ENCODE measurements at places on chromosomes 1 and 21.
A peak's percentile ranks its signal among the peaks of the same experiment; 100 is the strongest.

- no peak for DNase-seq
Observed at GRCh38 chr21:25944082-25944481, 209.3 kb downstream of the GABPA start.

DNA sequence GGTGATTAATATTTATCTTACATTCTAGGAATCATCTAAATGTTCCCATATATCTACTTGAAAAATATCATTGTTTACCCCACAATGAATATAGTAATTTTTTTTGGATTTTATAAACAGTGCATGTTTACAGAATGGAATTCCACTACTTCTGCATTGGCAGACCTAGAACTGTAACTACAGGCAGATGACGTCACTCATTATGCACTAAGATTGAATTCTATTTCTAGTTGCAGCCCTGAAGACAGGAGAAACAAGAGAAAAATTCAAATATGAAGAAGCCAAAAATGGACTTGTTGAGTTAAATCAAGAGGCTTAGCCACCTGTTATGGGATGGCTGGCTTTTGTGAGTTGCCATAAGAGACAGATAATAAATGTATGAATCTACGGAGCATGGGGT, 364.7 kb downstream of the PCP4 start:
- no peak for DNase-seq

DNA sequence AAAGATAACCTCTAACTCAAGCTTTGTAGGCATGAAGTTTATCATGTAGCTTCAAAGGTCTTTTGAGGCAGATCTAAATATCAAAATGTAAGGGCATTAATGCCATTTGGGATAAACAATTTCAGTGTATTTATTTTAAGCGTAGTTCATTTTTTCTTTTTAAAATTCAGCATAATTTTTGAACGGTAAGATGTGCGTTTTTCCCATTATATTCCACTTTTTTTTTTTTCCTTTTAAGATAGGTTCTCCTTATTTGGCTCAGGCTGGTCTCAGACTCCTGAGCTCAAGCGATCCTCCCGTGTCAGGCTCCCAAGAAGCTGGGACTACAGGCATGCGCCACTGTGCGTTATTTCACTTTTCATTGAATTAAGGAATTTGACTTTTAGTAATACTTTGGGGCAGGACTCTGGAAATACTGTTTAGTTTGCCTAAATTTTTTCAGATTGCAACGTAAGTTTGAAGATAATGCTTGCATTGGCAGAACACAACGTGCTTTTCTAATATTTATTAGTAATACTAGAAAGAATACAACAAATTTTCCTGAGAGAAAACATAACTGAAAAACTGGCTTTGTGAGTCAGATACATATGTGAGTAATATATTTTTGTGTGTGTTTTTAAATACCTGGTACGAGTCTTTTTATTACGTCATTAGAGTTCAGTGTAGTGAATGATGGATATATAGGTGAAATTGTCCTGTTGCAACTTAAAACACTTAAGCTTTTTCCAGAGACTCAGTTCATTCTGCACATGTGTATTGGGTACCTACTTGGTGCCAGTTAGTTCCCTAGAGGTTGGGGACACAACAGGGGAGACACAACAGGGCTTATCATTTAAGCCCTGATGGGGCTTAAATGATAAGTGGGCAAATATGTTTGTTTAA, 2.2 kb downstream of the RALGPS2 start:
- no peak for DNase-seq

- DNase-seq = no peak
Observed at GRCh38 chr1:81710857-81711256, 89.9 kb upstream of the ADGRL2 start.

DNA sequence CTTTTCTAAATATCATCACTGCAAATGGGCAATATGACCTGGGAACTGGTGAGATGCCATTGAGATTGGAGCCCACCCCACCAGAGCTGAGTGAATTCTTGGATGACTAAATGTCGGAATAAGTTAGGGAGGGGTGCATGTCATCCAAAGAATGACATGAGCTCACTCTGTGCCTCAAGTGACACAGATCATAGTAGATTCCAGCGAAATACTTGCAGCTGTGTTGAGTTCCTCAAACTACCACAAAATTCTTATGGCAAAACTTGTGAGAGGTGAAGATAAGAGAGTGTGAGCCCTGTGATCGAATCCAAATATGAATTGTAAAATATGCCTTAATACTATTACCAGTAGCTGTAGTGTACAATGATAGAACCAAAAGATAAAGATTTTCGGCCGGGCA, 2.3 kb upstream of the TCP10L start:
- DNase-seq = no peak

GRCh38 chr1:58437623-58438022, 108.9 kb downstream of the OMA1 start:
- DNase-seq = no peak

GRCh38 chr1:206700445-206701036, 15.8 kb downstream of the MAPKAPK2 start:
- DNase-seq = no peak

DNA sequence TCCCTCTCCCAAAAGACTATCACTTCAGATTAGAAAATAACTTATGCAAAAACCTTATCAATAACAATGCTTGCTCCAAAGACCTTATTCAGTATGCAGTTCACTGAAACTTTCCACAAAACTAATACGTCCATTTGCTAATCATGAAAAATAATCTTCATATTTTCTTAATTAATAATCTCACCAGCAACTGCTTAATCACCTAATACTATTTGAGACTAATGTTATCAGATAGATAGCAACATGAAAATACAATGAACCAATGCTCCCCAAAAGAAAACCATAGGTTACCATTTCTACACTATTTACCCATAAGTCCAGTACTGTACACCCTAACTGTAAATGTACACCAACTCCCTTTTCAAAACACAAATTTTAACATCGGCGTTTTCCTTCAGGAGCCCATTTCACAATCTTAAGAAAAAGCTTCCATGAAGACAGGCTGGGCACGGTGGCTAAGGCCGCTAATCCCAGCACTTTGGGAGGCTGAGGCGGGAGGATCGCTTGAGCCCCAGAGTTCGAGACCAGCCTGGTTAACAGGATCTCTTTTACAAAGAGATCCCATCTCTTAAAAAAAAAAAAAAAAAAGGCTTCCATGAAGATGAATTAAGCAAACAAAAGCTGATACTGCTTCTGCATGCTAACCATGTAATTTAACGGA, 1.7 kb downstream of the GNB1 start:
- no peak for DNase-seq

GRCh38 chr21:45910548-45911221, 70.9 kb upstream of the COL6A1 start:
- no peak for DNase-seq

DNA sequence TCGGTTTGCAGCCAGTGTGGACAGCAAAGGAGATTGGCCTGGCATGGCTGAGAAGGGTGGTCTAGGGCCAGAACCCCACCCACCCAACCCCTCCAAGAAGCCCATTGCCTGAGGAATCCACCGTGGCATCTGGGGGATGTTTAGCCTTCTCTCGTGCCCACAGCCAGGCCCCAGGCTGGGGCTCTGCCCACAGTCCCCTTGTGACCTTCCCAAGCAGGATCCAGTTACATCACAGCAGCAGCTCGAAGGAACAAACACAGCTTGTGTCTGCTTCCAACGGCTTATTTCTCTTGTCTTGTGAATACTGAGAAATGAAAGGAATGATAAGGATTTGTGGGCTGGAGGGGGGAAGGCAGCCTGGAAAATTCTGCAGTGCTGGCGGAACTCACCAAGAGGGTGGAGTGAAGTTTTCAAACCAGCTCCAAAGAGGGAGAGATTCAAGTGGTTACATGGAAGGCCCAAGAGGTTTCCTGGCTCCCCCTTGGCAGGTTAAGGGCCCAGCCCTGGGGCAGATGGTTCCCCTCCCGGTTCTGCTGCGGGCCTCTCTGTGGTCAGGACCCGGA, 61.6 kb downstream of the DHRS3 start:
- no peak for DNase-seq

GRCh38 chr1:222618001-222618879, at the start of gene MIA3:
TSS of gene MIA3 (plus strand) at chr1:222618097. CDS start at chr1:222618111, 14 bp downstream.
- DNase-seq = peak; percentile 15
